ENCODE measurements at places on chromosomes 6 and 20.
A peak's percentile ranks its signal among the peaks of the same experiment; 100 is the strongest.

DNA sequence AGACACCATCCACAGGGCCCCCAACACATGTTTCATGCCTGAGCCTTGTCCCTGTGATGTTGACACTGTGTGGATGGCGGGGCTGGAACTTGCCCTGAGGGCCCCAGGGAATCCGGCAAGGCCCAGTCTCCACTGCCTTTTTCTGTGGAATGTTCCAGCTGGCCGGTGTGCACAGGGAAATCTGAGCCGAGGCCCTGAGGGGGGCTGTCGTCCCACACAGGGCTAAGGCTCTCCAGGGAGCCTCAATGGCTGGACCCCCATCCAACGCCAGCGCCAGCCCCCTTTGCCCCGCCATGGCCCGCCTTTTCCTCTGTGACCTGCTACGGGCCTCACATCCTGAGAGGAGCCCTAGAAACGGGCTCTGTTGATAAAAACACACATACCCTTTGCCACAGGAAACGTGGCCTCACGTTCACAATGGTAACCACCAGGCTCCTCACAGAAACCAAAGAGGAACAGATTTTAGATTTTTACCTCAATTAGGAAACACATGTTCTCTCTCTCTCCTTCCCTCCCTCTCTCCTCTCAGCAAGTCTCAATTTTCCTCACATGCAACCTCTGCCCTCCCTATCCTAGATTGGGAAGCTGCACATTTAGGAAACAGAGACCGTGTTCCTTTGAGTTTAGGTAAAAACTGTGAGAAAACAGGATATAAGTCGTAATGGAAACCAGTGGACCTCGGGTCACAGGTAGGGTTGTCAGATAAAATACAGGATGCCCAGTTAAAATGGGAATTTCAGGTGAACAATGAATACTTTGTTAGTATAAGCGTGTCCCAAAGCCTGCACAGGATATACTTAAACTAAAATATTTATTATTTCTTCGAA, 13.7 kb upstream of the ZNF831 start:
- DNase-seq = peak; percentile 89

DNA sequence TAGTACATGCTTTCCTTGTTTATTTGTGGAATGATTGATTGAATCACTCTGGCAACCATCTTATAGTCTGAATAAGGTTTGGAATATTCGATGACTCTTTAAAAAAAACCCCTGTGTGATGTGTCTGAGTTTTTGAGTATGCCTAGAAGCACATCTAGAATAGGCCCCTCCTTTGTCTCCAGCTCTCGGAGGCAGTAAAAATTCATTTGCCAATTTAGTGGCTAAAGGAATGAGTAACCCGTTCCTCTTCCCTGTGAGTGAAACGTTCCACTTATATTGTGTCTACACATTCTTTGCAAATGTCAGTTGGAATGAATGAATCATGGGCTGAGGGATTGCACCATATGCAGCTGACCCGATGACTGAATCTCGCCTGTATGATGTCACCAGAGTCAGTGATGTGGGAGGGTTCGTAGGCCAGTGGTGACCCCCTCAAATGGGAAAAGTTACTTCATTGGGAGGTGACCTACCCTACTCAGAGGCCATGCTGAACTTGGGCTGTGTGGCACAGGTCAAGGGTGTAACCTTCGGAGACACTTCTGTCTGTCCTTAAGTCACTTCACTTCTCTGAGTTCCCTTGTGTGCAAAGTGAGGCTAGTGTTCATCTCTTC, 21.6 kb downstream of the MOCS3 start:
- peak; percentile 23 for DNase-seq

DNA sequence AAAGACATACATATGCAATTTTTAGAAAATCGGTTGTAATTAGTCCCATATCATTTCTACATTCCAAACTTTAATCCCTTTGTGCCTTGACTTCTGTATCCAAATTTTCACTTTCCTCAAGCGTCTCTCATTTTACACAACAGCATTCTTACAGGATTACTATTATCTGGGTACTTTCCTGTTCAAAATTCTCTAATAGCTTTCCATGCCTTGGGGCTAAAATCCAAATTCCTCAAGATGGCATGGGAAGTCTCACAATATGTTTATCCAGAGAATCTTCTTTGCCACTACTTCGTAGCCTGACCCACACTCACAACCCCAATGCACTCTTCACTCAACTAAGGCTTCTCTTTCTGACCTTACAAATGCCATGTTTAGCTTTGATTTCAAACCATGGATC, 125.0 kb downstream of the TBX18 start:
- DNase-seq = no peak

DNA sequence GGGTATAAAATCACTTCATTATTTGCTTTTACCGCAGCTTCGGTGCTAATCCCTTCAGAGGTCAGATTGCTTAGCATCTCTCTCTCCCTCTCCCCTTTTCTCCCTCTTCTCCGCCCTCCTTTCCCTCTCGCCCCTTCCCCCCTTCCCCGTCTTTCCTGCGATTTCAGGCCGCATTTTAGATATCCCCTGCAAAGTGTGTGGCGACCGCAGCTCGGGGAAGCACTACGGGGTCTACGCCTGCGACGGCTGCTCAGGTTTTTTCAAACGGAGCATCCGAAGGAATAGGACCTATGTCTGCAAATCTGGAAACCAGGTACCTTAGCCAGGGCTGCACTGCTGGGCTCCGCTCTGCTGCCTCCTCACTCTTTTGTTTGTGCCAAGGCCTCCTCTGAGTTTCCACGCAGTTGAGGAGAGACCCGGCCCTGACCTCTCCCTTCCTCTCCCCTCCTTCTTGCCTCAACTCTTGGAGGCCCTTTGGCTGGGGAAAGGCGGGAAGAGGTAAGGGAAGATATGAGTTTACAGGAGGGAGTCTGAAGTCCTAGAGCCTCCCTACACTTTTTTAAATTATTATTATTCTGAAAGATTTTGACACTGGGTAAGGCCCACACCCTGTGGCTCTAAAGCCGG, 5.6 kb downstream of the NR2E1 start:
- no peak for DNase-seq

GRCh38 chr20:12594410-12595088, 414.2 kb upstream of the SPTLC3 start:
- no peak for DNase-seq

GRCh38 chr6:43302126-43302525, 4.1 kb downstream of the SLC22A7 start:
- no peak for DNase-seq

DNA sequence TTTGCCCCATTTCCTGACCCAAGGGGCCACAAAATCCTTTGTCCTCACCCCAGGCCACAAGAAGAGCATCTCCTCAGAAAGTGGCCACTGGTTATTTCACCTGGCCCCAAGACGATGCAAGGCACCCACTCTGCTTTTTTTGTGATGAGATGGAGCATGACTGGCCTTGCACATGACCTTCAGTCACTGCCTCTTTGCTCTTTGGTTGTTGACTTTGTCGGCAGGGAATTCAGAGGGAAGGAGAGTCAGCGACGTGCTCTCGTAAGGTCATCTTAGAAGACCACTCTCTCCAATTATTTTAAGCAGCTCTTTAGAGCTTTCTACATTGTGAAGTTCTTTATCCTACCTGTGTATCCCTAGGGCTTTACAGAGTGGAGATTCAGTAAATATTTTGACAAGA, 306.7 kb downstream of the PLCB1 start:
- DNase-seq = no peak

DNA sequence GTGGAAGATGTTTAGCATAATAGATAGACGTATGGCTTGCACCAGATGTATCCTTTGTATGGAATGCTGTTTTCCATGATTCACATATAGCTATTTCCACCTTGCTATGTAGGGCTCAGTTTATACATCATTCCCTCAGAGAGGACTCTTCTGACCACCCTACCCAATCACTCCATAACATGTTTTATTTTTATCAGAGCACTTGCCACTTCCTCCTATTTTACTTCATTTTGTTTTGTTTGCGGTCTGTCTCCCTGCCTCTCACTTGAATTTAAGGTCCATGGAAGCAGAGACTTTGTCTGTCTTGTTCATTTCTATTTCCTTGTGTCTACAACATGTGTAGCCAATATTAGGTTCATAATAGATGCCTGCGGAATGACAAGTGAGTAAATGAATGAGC, 266.9 kb upstream of the CITED2 start:
- no peak for DNase-seq

DNA sequence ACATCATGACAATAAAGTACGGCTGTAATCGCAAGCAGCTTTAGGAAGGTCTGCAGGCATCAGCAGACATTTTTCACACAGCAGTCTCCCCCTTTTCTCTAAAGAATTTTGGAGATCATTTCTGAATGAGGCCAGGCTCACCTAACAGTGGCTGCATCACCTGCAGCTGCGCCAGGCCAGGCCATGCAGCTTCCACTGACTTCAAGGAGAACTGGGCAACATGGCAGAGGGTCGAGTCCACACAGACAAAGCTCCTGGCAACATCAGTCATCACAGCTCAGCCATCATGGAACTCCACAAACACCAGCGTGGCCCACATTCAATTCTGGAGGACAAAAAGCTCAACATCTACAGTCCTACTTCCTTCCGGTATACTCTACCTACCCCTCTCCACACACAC, 17.8 kb upstream of the FOXC1 start:
- no peak for DNase-seq

- DNase-seq = no peak
Observed at GRCh38 chr6:144460327-144461095, 175.4 kb downstream of the UTRN start.

DNA sequence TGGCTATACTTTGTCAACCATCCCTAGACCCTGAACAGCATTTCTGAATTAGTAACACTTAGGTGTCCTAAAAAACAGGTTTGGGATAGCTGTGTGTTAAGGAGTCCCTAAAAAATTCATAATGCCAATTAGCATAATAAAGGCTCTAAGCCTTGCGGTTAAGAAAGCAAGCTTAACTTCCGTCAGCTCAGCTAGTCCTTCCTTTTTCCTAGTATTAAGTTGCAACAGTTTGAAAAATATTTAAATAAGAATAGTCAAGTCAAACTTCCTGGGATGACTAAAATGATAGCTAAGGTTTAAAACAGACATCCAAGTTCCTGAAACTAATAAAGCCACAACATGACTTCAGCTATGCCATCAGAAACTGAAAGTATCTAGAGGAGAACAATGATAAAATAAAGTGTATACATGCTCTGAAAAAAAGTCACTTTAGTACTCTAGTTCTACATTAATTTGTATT, 3.5 kb downstream of the AKIRIN2 start:
- no peak for DNase-seq

DNA sequence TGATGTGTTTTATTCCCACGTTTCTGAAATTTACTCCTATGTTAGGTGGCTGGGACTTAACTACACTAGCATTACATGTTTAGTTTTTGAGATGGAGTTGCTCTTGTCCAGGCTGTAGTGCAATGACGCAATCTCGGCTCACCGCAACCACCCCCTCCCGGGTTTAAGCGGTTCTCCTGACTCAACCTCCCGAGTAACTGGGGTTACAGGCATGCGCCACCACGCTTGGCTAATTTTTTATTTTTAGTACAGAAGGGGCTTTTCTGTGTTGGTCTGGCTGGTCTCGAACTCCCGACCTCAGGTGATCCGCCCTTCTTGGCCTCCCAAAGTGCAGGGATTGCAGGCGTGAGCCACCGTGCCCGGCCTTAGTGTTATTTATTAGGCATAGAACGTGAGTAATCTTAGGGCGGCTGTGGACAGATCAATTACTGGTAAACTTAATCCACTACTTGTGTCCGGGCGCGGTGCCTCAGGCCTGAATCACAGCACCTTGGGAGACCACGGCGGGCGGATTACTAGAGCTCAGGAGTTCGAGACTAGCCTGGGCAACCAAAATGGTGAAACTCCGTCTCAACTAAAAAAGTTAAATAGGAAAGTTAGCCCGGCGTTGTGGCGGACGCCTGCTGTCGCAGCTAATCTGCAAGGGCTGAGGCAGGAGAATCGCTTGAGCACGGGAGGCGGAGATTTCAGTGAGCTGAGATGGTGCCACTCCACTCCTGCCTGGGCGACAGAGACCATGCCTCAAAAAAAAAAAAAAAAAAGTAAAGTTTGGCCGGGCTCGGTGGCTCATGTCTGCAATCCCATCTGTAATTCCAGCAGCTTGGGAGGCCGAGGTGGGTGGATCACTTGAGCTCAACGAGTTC, 123.7 kb upstream of the BTN3A2 start:
- DNase-seq = peak; percentile 72

DNA sequence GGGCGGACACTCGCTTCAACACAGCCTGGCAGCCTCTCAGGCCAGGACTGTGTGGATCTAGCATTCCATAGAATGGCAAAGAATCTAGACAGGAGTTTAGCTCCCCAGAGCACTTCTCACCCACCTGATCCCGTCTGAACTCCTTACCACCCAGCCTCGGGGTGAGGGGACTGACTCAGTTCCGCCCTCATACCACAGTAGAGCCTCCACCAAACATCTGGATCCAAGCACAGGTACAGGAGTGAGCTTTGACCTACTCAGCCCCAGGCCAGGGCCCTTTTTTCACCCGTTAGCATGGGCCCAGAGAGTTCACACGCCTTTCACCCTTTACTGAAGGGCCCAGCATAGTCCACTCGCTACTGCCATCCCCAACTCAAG, 715 bp downstream of the PSMF1 start:
- no peak for DNase-seq

GRCh38 chr20:47187450-47188195, 168.9 kb downstream of the ZMYND8 start:
- no peak for DNase-seq

DNA sequence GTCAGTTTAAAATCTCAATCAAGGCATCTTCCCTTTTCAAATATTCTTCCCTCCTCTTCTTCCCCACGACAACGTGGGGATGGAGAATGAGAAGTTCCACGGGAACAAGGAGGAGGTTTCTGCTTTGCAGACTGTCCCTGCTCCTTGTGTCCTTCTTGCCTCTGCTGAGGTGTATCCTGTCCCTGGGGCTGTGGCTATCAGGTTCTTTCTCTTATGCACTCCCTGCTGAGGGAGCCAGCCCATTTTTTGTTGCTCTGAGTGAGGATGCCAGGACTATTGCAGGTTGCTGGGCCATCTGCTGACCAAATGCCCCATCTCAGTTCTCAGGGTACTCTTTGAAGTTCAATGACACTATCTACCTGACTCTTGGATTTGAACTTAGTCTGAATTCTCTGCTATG, 533.6 kb downstream of the RNF144B start:
- DNase-seq = no peak

All from CD4-positive, alpha-beta T cell treated with Interleukin-4 for 1 hour (primary cell).